ENCODE measurements at places on chromosomes 4 and X.

DNA sequence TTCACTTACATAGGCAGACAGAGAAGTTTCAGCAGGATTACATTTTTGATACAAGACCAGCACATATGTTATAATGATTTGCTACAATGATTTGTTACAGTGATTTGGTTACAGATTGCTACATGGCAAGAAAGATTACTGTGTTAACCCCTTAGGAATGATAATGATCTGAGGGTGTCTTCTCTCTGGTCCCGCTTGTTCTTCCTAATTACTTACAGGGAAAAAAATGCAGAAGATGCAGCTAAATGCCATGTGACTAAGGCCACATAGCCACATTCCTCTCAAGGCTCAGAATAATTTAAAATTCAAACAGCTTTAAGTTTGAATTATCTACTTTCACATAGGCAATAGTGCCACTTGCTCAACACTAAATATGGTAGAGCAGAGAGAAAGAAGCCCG, 9.7 kb upstream of the LAP3 start:
- DNase-seq: no peak

GRCh38 chr4:64698171-64698570, 288.9 kb upstream of the TECRL start:
- DNase-seq: no peak

DNA sequence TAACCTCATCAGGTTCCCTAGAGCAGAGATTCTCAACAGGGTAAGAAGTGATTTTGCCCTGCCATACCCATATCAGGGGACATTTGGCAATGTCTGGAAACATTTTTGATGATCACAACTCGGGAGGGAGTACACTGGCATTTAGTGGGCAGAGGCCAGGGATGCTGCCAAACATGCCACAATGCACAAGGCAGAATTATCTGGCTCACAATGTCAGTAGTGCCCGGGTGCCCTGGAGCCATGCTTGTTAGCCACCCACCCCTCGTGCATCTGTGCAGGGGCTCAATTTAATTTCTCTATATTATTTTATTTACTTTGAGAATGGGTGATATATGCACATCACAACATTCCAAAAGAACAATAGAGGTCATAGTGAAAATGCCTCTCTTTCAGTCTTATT, 82.0 kb upstream of the DHX15 start:
- no peak for DNase-seq

DNA sequence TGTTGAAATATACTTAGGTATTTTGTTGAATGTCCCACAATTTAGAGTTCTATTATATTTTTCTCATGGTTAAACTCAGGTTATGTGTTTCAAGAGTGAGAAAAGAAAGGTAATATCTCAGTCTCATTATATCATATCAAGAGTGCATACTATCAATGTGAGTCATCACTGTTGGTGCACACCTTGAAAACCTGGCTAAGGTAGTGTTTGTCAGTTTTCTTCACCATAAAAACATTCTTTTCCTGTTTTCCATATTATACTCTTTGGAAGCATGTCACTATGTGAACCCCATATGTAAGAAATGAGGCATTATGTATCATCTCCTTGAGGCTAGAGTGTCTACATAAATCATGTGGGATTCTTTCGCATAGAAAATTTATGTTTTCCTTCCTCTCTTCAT, 307.6 kb upstream of the CTSO start:
- DNase-seq: no peak

Measured in fibroblast of lung (primary cell).